DMS 273 treated with DMSO at 0.1 percent for 48 hours (cell line): ENCODE measurements at places on chromosomes 11 and 22.

- DNase-seq, result no peak
Measured at GRCh38 chr11:79667380-79667779, 226.6 kb upstream of the TENM4 start.

DNA sequence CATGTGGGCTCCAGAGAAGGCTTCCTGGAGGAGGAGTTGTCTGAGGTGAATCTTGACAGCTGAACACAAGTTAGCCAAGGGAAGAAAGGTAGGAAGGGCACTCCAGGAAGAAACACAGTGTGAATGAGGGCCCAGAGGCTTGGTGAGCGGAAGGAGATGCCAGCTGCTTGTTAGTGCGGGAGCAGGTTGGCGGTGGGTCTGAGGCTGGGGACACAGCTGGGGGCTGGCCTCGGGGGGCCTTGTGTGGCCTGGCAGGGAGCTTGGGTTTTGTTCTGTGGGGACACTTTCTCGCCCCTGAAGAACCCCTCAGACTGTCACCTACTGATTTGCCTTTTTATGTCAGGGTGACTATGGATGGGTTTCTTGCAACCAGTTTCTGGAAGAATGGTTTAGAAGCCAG is 160.0 kb downstream of the ST3GAL4 start:
- no peak for DNase-seq

DNA sequence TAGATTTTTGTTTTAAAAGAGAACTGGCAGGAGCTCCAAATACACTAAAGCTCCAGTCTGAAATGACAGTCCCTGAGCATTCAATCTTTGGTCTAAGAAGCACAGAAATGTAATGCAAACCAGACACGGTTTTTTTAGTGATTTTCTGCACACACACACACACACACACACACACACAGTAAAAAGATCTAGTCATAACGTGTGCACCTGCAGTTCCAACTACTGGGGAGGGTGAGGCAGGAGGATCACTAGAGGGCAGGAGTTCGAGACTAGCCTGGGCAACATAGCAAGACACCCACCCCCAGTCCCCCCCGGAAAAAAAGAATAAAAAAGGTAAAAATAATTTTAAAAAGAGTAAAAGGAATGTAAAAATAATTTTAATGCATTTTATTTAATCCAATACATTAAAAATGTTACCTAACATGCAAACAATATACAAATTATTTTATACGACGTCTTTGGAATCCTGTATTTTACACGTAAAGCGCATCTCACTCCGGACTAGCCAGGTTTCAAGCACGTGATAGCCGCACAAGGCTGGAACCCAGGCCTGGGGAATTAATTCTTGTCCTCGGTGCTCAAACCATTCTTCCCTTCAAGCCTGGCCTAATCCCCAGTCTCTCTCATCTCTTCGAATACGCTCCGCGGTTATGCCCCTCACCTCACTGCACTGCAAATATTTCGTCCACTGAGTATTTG is 762 bp upstream of the TBC1D22A start:
- no peak for DNase-seq

GRCh38 chr11:131290185-131290584 is 80.2 kb upstream of the NTM start:
- no peak for DNase-seq

GRCh38 chr11:126104420-126104819 is 41.8 kb upstream of the CDON start:
- peak; percentile 31 for DNase-seq

DNA sequence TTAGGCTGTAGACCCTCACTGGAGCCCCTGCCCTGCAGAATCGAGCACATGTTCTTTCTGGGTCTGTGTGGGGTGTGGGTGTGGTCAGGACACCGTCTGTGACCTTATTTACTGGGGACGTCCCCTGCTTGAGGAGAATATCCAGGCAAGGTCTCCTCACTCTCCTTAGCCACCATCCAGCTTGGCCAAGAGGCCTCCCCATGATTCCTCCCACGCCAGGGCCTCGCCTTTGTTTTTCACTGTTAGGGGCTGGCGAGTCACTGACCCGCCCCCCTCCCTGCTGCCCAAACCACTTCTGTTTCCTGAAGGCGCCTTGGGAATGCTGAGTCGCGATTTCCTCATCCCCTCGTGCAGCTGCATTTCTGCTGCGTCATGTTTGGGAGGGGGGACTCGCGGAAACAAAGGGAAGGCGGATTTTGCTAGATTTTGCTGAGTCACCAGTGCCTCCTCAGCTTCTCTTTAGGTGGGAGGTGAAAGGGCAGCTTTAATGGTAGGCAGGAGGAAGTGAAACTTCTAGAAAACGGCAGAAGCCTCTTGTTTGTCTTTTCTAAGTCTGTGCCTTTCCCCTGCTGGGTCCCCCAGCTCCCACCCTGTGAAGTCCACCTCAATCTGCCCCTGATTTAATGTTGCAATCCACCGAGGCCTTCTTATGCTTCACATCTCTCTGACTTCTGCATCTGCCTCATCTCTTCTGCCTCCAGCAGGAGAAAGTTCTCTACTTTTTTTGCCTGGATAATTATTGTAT is 4.0 kb upstream of the HMOX1 start:
- DNase-seq, result no peak

- no peak for DNase-seq
Measured at GRCh38 chr11:12565406-12565805, 108.8 kb upstream of the TEAD1 start.

GRCh38 chr11:67410369-67410831 is 5.1 kb upstream of the CARNS1 start:
- DNase-seq, result no peak

- no peak for DNase-seq
Measured at GRCh38 chr22:35615156-35615555, 2.0 kb downstream of the MB start.

DNA sequence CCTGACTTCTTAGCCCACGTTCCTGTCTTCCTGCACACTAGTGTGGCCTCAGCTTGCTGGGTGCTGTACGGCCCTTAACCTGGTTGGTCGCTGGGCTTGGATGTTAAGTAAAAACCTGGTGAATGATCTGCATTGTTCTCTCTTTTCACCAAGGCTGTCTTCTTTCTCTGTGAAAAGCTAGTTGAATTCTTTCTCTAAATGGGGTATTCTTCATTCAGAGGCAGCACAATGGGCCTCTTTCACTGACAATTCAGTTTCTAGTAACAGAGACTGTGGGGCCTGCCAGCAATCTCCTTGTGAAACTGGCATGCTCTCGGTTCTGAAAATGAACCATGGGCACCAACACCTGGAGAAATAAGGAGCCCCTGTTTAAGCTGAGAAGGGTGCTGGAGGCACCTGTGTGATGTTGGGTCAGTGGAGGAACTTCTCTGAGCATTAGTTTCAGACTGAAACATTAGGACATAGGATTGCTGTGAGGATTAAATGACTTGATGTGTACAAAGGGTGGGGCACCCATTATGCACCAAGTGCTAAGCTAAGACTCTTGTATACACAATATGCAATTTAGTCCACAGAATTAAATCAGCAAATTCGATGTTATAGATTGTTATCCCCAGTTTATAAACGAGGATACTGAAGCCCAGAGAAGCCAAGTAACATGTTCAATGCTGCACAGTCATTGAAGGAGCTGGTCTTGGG is 33.1 kb upstream of the ELF5 start:
- DNase-seq, result no peak

GRCh38 chr11:65172600-65172999 is 2.6 kb downstream of the SPDYC start:
- no peak for DNase-seq

GRCh38 chr11:133078012-133078411 is 454.3 kb downstream of the OPCML start:
- DNase-seq, result no peak

- DNase-seq, result no peak
Measured at GRCh38 chr11:114257621-114258558, 38.3 kb upstream of the NNMT start.

DNA sequence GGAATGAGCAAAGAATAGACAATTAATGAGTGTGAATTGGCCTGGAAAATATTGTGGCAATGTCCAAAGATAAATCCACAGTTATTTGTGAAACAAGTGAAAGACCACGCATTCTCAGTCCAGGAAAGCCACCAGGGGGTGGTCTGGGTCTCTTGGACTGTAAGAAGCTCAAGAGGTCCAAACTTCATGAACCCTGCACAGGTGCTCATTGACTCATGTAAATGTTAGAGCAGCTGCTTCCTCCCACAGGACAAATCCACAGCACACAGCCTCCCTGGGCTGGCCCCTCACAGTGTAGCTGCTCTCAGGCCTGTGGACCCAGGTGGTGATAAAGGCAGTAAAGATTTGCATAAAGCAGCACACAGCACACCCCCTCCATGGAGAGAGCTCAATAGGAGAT is 114.0 kb downstream of the ZNF280B start:
- DNase-seq, result no peak

- DNase-seq, result no peak
Measured at GRCh38 chr11:13336246-13336878, 58.8 kb downstream of the BMAL1 start.

DNA sequence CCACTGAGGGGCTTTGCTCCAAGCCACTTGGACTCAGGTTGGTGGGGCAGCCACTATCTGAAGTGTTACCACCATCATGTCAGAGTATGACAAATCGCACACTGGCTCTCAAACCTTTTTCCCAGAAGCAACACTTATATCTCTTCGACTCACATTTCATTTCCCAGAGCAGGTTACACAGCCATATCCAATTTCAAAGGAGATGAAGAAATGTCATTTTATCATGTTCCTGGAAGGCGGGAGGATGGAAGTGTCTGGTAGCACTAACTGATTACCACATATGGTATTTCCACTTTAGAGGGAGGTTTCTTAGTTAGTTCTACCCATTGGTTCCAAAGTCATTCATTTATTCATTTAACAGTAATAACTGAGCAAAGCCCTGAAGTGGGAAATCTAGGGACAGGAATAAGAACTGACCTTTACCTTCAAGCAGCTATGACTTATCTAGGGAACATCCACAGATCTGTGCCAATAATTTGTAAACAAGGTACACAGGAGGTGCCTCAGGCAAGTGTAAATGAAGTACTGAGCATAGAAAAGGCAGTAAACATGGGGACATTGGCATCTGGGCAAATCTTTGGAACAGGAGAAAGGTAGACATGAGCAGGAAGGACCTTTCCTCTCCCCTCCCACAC is 54.9 kb upstream of the LRRC55 start:
- no peak for DNase-seq

DNA sequence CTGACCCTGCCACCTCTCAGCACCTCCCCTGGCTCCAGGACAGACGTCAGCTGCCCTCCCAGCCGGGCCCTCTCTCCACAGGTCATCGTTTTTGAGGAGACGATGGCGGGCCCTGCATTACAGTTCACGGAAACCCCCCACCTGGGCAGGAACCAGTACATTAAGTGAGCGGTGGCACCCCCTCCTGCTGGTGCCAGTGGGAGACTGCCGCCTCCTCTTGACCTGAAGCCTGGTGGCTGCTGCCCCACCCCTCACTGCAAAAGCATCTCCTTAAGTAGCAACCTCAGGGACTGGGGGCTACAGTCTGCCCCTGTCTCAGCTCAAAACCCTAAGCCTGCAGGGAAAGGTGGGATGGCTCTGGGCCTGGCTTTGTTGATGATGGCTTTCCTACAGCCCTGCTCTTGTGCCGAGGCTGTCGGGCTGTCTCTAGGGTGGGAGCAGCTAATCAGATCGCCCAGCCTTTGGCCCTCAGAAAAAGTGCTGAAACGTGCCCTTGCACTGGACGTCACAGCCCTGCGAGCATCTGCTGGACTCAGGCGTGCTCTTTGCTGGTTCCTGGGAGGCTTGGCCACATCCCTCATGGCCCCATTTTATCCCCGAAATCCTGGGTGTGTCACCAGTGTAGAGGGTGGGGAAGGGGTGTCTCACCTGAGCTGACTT is 37.0 kb downstream of the B3GAT1 start:
- no peak for DNase-seq

GRCh38 chr22:46982635-46983034 is 220.2 kb downstream of the TBC1D22A start:
- DNase-seq, result no peak

GRCh38 chr11:115166820-115167219 is 337.4 kb downstream of the CADM1 start:
- DNase-seq, result no peak

DNA sequence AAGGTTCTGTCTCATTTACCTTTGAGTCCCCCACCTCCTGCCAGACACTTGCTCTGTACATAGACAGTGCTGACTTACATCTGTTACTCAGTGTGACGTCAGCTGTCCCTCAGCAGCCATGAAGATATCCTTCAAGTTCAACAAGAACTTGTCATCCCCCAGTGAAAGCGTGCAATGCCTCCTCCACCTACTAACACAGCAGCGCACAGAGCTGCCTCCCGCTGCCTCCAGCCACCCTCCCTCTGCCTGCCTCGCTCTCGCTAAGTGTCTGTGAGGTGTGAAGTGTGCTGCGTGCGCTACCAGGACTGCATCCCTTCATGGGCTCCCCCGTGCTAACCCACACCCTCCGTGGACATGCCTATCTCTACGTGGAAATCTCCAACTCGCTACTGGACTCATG is 621.4 kb downstream of the BRD1 start:
- DNase-seq, result no peak

DNA sequence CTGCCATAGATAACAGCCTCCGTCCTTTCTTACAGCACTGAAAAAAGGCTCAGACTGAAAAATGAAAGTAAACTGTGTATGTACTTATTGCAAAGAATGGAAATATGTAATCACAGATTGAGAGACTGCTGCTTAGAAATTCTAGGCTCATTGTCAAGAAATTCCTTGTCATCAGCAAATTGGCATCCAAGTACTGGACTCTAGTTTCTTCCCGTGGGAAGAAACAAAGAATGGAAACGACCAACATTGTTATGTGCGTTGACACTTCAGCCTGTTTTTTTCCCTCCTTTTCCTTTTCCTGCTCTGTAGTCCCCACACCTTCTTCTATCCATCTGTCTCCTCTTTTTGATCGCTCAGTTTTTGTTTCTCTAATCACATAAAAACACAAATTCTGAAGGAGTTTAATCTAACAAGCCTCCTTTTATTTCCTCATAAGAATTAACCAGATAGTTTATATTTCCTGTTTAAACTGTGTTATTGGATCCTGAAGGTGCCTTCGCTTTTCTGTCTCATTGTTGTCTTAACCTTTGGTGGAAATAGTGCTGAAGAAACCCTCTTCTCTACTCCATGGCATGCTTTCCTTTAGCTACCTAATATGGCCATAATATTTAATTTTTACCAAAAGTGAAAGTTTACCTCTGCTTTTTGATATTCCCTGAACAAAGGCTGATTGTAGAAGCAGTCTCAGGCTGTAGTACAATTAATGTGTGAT is 20.0 kb upstream of the CASP12 start:
- DNase-seq, result no peak

- no peak for DNase-seq
Measured at GRCh38 chr11:553988-554340, 6.6 kb downstream of the LMNTD2 start.
